A549 treated with RU486 at 1 μM for 4 hours (cell line): ENCODE measurements at places on chromosomes 2 and 18. TPM values are rescaled to one million over a fixed set of nuclear protein-coding genes. Genes with fewer than 3 reads are reported as not detected.

PROM2 gene
- 0.13 TPM in 1 of 5 replicates, not detected in the others for total RNA-seq

CXCR4 gene
- total RNA-seq = 0.29 to 0.65 TPM (median 0.42 TPM) in 5 replicates

HOXD12 gene
- not detected in 5 replicates for total RNA-seq

UPP2 gene
- total RNA-seq = not detected in 5 replicates

CCL20 gene
- total RNA-seq = 3.0 to 5.8 TPM (median 4.3 TPM) in 5 replicates

UNC50 gene
- 31.1 to 47.9 TPM (median 43.7 TPM) in 5 replicates for total RNA-seq

CNTNAP5 gene
- not detected in 5 replicates for total RNA-seq

G6PC2 gene
- not detected in 5 replicates for total RNA-seq

SP140 gene
- total RNA-seq = 0.08 to 0.39 TPM in 2 of 5 replicates, not detected in the others

CYS1 gene
- total RNA-seq = 0.90 to 1.6 TPM (median 1.4 TPM) in 5 replicates

KLHL41 gene
- total RNA-seq = 0.08 to 0.43 TPM (median 0.23 TPM) in 5 replicates

TTN gene
- total RNA-seq = under 0.01 TPM in 5 replicates

IL36RN gene
- total RNA-seq = 0.06 to 0.59 TPM (median 0.08 TPM) in 4 of 5 replicates, not detected in the other

NT5C1B gene
- not detected in 5 replicates for total RNA-seq

TMEM182 gene
- 3.6 to 5.7 TPM (median 3.7 TPM) in 5 replicates for total RNA-seq

CFAP65 gene
- total RNA-seq = 0.05 to 0.32 TPM (median 0.16 TPM) in 5 replicates

FMNL2 gene
- 16.3 to 32.0 TPM (median 30.6 TPM) in 5 replicates for total RNA-seq

ERLEC1 gene
- total RNA-seq = 38.6 to 66.0 TPM (median 59.2 TPM) in 5 replicates

PDE11A gene
- 0.19 to 0.61 TPM (median 0.47 TPM) in 5 replicates for total RNA-seq

FN1 gene
- total RNA-seq = 153 to 242 TPM (median 177 TPM) in 5 replicates

CD207 gene
- total RNA-seq = not detected in 5 replicates

NRP2 gene
- 90.1 to 174 TPM (median 150 TPM) in 5 replicates for total RNA-seq

COL4A4 gene
- total RNA-seq = 1.0 to 2.3 TPM (median 1.3 TPM) in 5 replicates

LMAN1 gene
- total RNA-seq = 17.8 to 46.1 TPM (median 34.3 TPM) in 5 replicates

C1QL2 gene
- total RNA-seq = 0.07 to 0.15 TPM (median 0.11 TPM) in 4 of 5 replicates, not detected in the other

M1AP gene
- not detected in 5 replicates for total RNA-seq

MC4R gene
- total RNA-seq = not detected in 5 replicates

BCL2L11 gene
- total RNA-seq = 6.8 to 12.2 TPM (median 10.5 TPM) in 5 replicates

XDH gene
- total RNA-seq = 1.4 to 2.4 TPM (median 1.5 TPM) in 5 replicates

CNRIP1 gene
- 2.2 to 3.2 TPM (median 2.4 TPM) in 5 replicates for total RNA-seq

KYNU gene
- 270 to 353 TPM (median 281 TPM) in 5 replicates for total RNA-seq

GLI2 gene
- total RNA-seq = 18.4 to 27.2 TPM (median 19.6 TPM) in 5 replicates

CCDC150 gene
- 2.8 to 5.7 TPM (median 4.7 TPM) in 5 replicates for total RNA-seq

COLEC12 gene
- total RNA-seq = 0.02 to 0.05 TPM (median 0.05 TPM) in 3 of 5 replicates, not detected in the others

PLA2R1 gene
- total RNA-seq = 1.4 to 2.9 TPM (median 2.6 TPM) in 5 replicates

HK2 gene
- 0.87 to 1.6 TPM (median 1.1 TPM) in 5 replicates for total RNA-seq

ZSWIM2 gene
- total RNA-seq = not detected in 5 replicates

AQP12A gene
- total RNA-seq = not detected in 5 replicates

LAMA3 gene
- 29.8 to 39.0 TPM (median 38.4 TPM) in 5 replicates for total RNA-seq

CNDP1 gene
- total RNA-seq = not detected in 5 replicates

DNAJC5G gene
- total RNA-seq = not detected in 5 replicates
